Mucosa of gallbladder (tissue), 1 donor: ENCODE measurements at places on chromosomes 3 and 15.

DNA sequence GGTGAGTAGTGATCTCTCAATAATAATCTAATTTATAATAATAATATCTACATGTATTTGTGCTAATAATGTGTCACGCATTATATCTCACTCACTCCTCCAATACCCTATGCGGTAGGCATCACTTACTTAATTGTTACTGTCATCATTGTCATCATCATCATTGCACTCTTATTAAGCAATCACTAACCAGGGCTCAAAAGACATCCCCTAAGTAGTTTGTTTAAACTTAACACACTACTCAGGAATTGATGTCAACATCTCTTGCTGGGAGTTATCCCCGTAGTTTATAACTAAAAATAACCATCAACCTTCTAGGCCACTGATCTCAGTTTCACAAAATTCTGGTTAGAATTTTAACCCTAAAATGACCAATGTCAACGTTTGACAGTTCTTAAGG lies 56.8 kb upstream of the ICE2 start:
- no peak for DNase-seq

DNA sequence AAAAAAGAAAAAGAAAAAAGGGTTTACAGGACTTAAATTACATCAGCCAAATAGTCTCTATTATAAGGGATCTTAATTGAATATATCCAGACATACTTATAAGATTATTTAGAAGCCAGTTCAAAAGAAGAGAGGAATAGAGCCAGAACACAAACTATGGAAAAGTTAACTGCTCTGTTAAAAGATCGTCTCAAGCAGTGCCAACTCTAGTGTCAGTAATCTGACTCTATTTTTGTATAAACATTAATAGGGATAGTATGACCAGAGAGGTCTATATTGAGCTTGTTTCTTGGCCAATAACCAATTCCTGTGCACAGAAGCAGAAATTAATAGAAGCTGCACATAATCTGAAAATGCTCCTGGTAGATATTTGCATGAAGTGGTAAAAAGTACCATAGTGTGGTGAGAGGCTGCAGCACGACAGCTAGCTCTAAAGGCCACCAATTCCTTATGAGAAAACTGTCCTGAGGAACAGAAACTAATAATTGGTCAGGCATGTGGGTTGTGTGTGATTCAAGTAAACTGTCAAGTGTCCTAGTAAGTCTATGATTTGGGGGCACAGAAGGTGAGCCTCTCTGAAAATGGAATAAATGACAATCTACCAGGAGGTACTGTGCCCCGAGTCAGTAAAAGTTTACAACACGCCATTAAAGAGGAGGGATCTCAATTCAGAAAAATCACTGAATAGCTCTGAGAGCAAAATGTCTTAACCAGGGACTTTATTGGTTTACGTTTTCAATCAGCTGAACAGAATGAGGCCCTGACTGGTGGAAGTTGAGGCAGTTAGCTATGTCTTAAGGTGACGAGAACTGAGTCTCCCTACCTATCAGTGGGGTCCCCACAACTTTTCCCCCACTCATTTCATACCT lies 51.5 kb upstream of the NANOGP8 start:
- DNase-seq = no peak

DNA sequence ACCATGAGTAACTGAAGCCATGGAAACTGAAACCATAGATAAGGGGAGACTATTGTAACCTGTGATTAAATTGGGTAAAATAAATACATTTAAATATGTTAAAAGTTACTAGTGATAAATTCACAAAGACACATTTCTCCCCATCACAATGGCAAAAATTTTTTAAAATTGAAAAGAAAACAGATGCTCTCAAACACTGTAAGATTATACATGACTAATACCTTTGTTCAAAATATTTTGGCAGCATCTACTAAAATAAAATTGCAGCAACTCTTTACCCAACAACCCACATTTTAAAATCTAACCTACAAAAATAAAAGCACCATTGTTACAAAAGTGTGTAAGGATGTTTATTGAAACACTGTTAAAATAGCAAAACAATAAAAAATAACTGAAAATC lies 93.3 kb downstream of the CLASP2 start:
- DNase-seq = no peak

DNA sequence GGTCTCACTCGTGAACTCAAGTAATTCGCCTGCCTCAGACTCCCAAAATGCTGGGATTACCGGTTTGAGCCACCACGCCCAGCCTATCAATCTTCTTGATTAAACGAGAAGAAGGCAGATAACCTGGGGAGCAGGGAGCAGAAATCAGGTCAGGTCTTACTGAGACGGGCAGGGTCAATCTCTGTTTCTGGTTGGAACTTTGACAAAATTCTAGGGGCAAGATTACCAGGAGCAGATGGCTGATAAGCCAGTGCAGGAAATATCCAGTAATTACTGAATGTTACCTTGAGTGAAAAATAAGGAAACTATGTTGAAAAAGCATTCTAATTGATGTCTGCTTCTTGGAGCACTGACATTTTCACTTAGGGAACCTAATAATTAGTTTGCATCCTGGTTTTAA lies 24.4 kb upstream of the GOLM2 start:
- DNase-seq = no peak

DNA sequence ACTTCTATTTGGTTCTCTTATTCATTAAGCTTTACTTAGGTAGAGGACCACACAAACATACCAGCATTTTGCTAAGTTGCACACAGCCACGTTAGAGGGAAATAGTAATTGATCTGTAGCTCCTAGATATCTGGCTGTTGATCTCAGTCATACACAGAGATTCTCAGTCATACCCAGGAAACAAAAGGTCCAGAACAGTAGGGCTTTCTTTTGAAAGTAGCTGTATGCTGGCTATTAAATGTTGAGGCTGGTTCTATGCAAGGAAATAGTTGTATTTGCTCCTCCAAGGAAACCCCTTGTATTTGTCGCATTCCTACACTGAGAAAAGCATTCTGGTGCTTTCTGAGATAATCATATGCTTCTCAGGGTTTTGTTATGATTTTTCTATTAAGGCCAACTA lies 523.8 kb downstream of the SOX2 start:
- no peak for DNase-seq

GRCh38 chr15:29890336-29891095 lies 68.2 kb upstream of the TJP1 start:
- DNase-seq = no peak

DNA sequence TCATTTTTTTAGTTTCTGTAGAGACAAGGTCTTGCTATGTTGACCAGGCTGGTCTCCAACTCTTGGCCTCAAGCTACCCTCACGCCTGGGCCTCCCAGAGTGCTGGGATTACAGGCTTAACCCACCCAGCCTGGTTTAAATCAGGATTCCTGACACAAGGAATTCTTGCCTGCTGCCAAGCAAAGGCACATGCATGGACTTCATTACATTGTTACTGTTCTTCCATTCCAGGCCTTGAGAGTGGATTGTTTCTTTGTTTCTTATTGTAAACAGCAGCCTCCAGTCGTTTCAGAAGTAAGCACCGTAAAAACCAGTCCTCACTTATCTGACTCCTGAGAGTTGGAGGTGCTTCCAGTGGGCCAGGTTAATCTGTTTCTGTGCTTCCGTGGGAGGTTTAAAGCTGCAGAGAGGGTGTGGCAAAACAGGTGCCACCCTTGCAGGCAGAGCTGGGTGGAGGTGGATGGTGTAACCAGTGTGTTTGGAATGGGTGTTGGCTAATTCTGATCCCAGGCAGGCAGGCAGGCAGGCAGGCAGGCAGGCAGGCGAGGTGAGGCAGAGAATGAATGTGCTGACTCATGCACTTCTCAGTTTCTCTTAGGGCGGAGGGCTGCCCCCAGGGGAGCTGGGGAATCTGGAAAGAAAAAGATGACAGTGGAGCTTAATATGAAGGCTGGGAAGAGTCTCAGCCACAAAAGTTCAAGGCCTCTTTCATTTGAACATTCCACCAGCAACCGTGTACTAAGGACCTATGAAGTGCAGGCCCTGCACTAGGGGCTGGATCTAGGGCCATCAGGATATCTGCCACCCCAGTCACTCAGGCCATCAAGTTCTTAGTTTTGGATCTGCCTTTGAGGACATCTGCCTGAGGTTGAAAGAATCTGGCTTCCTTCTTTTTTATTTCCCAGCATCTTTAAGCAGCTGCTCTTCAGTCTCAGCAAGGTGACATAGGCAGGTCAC lies 37.0 kb upstream of the CDCP1 start:
- peak; percentile 64 for DNase-seq

DNA sequence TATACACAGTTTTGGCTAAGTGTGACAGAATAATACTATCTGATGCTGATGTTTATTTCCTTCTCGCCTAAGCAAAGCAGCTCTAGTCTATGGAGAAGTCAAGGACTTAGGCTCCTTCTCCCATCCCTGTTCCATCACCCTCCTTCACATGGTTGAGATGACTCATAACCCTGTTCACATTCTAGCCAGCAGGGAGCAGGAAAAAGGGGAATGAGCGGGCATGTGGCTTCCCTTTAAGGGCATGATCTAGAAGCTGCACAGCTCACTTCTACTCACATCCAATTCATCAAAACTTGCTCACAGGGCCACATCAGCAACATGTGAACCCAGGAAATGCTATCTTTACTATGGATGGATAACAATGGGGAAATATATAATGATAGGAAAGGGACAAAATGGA lies 40.9 kb downstream of the CBLB start:
- DNase-seq = peak; percentile 49

- DNase-seq = no peak
These were observed 22.0 kb upstream of the ZCWPW2 start for GRCh38 chr3:28326458-28326926.

DNA sequence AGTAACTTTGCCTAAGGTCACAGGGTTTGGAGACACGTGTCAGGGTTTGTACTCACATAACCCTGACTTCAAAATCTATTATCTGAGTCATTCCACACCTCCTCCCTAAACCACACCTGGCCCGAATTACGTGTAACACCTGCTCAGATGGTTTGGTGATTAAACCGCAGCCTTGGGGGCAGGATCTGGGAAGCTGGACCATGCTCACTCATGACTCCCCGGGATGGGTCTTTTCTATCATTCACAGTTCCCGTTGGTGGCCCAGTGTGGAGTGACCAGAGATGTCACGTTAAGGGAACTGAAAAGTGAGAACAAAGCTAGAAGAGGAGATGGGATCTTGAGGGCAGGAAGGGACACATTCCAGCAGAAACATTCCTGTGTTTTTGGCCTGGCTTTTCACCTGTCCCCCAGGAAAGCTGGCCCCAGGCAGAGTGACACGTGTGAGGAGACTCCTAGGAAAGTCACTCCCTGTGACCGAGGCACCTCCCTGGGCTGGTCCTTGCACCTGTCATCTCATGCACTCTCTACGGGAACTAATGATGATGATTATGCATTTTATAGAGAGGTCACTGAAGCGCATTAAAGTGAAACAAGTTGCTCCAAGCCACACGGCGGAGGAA lies 75.4 kb upstream of the POMGNT2 start:
- peak; percentile 55 for DNase-seq

GRCh38 chr15:68589053-68589452 lies 10.3 kb downstream of the CORO2B start:
- no peak for DNase-seq

- DNase-seq = no peak
These were observed 749.9 kb downstream of the TBL1XR1 start for GRCh38 chr3:176447369-176447768.

DNA sequence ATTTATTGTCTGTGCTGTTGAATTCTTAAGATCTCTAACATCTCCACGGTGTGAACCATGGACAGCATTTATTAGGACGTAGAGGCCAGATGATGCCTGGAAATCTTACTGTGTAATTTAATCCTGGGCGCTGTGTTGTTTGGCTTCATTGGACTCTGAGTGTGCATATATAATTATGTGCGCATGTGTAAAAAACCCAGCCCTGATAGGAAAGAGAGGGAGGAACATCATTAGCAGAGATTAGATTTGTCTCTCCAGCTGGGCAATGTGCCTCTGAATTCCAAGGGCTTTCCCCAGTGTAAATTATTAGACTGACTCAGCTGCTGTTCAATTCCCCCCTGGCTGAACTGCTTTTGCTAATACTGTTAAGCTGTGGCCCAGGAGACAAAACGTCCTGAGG lies 39.6 kb downstream of the MAP3K13 start:
- no peak for DNase-seq

DNA sequence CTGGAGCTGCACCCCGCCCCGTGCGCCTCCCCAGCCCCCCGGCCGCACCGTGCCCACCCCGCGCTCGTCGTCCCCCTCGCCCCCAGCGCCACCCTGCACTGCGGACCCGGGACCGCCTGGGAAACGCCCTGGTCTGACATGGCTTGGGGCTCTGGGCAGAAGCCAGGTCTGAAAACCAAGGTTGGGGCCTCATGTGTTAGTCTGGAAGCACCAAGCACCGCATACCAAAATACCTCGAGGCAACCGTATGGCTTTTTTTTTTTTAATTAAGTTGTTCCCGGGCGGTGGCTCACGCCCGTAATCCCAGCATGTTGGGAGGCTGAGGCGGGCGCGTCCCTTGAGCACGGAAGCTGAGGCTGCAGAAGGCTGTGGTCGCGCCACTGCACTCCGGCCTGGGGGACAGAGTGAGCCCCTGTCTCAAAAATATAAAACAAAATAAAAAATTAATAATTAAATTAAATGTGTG lies 91.5 kb upstream of the CHD2 start:
- no peak for DNase-seq

DNA sequence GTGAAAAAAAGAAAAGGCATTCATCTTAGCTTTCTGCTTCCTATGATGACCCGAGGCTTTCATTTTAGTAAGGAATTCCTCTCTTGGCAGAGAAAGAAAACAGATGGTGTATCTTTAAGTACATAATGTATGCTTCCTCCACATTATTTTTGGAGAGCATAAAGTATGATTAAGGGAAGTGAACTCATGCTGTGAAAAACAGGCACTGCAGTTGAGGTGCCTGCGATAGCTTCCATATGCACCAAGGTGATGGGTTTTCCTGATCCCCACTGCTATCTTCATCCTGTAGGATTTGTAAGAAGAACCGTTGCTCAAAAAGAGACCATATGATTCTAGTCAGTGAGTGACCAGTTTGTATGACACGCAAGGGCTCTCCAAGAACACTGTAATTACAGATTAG lies 411.5 kb upstream of the MCTP2 start:
- DNase-seq = no peak

GRCh38 chr3:58272891-58273290 lies 33.2 kb upstream of the RPP14 start:
- DNase-seq = no peak

DNA sequence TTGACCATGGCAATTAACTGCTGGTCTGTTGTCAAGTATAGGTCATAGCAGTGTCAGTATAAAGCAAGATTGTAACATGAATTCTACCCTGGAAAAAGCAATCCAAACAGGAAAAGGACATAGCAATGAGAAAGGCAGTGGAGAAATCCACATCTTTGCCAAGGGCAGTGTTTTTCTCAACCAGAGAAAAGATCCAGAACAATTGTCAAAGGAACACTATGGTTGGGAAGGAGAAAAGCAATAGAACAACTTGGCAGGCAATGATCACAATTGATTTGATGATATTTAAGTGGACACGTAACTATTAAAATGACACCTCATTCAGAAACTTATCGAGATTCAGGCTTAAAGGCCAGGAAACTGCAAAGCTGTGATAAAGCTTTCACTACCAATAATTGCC lies 271.1 kb downstream of the DIPK2A start:
- no peak for DNase-seq

- no peak for DNase-seq
These were observed 13.5 kb upstream of the MYO5C start for GRCh38 chr15:52309154-52309548.

- DNase-seq = peak; percentile 33
These were observed 39.7 kb downstream of the NPTN start for GRCh38 chr15:73593304-73594074.
